ENCODE measurements at places on chromosomes 7 and 10. TPM values are rescaled to one million over a fixed set of nuclear protein-coding genes. Genes with fewer than 3 reads are reported as not detected.

ZNF727 gene
- 2.9 TPM for total RNA-seq

CNTNAP2 gene
- not detected for total RNA-seq

FEZF1 gene
- not detected for total RNA-seq

MBL2 gene
- not detected for total RNA-seq

GHRHR gene
- total RNA-seq = not detected

ST8SIA6 gene
- not detected for total RNA-seq

PTPN20 gene
- 5.6 TPM for total RNA-seq

FHIP2A gene
- total RNA-seq = 50.7 TPM

CCL24 gene
- not detected for total RNA-seq

FANK1 gene
- total RNA-seq = 4.8 TPM

MGMT gene
- 27.3 TPM for total RNA-seq

All from articular chondrocyte of knee joint (primary cell).